CD4-positive, CD25-positive, alpha-beta regulatory T cell (primary cell): ENCODE measurements at places on chromosomes 2 and 18.

DNA sequence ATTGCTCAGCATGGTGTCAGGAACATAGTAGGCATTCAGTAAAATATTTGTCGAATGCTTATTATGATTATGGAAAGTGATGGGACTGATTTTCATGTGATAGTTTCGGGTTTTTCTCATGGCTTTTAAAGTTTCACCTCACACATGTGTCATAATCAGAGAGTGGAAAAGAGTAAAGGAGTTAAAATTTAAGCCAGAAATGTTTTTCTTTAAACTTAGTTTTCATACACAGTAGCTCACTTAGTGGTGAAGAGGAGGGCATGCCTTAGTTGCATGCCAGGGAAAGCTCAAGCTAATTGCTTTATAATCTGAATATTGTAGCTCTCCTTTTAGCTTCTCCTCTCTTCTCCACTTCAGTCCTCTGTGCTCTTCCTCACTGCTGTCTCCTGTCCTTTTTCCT is 38.0 kb downstream of the EHBP1 start:
- DNase-seq, result no peak

DNA sequence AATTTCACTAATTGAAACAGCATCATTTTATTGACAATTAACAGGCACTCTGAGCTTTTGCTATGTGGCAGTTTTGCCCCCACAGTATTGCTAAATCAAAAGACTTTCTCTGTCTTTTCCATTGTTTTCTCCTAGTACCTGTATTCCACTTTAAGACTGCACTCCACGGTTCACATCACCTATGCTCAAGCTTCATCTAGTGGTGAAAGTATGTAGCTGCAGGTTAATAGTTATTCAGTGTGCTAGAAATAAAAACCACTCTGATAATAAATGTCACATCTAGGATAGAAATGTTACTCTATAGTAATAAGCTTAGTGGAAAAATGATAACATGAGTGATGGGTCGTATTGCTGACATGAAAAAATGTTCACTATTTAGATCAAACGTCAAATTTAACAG is 24.6 kb downstream of the ARL6IP6 start:
- no peak for DNase-seq

DNA sequence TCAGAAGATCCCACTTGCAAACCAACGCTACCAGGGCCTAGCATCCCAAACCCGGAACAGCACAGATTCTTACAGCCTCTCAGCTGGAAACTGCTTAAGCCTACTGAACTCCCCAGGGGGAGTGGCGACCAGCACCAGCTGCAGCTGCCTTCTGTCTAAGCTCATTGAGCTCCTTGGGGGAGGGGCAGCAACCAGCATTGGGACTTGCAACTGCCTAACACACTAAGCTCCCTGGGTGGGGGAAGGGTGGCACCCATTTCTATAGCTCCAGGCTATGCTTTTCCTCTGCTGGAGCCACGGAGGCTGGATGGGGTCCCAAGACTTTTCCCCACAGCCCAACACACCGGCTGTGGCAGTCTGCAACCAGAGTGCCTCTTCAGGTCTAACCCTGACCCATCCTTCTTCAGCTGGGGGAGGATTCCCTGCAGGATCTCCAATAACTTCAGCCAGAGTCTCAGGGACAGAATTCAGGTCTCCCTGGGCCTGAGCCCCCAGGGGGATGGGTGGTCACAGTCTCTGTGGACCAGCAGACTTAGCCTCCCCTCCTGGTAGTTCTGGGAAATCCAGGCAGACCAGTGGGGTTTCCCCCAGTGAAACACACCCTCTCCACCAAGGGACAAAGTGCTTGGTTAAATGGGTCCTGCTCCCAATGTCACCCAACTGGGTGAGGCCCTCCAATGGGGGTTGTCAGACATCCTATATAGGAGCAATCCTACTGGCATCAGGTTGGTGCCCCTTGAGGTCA is 45.9 kb upstream of the ITGA4 start:
- no peak for DNase-seq

GRCh38 chr2:152049541-152049940 is 49.3 kb downstream of the CACNB4 start:
- no peak for DNase-seq

- DNase-seq, result no peak
Observed at GRCh38 chr2:205688417-205689200, 6.3 kb downstream of the NRP2 start.

- DNase-seq, result no peak
Observed at GRCh38 chr2:63345285-63345633, 243.0 kb downstream of the WDPCP start.

DNA sequence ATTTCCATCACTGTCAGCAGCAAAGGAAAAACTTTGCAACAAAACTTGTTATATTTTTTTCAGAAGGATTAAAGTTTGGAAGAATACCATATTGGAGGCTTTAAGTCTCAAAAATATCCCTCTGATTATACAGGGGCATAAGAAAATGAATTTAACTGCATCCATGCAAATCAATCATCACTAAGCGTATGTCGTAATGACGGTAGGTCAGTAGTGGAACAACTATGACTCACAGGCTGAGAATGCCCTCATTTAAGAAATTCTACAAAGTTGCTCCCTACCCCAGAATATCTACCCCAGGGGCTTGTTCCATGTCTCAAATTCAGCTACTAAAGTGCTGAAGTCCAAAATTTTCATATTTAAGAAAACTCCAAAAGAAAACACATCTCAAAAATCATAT is 12.5 kb upstream of the NAB1 start:
- no peak for DNase-seq

- no peak for DNase-seq
Observed at GRCh38 chr2:112877423-112877822, 33.5 kb upstream of the IL37 start.

- no peak for DNase-seq
Observed at GRCh38 chr18:53735526-53735925, 488.9 kb downstream of the MBD2 start.

DNA sequence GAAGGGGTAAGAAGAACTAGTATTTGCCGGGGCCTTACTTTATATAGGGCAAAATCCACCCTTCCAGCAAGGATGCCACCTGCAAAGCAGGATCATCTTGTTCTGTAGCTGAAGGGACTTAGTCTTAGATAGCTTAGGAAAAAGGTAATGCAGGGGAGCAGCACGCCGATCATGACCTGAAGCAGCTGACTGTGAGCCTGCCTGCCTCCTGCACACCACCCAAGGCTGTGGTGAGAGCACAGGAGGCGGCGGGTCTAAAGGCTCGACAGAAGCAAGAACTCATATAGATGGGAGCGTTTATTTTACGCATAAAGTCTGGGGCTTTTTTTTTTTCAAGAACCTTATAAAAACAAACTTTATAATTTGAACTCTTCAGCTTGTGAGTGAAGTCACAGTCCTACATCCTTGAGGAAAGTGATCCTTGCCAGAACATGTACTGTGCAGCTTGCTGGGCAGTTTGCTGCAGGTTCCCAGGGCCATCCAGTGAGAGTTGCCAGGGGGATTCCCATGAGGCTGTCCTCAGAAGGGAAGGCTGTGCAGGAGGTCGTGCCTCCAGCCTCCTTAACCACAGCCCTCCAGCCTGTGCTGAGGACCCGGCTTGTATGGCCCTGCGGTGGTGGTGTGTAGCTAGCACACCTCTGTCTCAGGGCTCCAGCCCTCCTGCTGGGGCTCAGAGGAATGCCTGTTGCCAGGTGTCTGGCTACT is 92.1 kb downstream of the RNF144A start:
- no peak for DNase-seq

DNA sequence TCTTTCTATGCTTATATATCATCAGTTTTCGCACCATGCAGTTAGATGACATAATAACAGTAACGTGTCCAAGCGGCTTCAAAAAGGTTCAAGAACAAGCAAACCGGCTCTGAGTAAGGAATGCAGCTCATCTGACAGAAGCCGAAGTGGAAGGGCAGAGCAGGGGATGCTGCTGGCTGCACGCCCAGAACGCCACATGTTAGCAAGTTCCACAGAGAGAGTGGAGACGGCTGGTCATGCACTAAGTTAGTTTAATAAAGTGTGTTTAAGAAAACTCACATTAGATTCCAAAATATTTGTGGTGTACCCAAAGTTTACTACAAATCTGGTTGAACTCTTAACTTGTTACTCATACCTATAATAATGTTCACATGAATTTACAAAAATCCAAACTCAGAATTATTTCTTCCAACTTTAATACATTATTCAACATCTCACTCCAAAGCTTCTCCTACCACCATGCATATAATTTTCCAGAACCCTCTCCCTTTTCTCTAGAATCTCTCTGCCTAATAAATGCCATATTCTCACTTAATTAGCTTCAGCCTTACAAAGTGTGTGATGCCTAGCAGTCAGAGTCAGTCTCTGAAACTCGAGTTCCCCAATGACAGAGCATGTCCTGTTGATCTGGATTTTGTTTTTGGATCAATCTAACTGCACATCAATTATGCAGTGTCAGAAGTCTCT is 170.0 kb downstream of the DNAH7 start:
- no peak for DNase-seq

- DNase-seq, result no peak
Observed at GRCh38 chr2:218024336-218024735, 21.5 kb upstream of the TNS1 start.

DNA sequence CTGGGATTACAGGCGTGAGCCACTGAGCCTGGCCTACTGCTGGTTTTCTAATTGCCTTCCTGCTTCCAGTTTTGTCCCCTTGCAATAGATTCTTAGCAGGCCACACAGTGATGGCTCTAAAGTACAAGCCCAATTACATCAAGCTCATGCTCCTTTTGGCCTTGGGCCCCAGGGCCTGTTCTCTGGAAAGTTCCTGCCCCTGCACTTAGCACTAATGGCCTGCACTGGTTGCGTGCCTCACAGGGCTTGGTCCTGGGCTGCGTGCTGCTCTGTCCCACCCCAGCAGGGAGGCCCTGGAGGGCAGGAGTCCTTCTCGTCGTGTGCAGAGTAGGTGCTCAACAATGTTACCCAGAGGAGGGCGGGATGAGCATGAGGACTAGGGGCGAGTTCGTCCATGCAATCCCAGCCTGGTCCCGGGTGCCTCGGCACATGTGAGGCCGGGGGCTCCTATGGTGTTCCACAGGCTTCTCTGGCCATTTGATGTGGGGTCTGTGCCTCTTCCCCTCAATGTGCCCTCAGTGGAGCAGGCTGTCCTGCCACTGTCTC is 51.7 kb downstream of the PDCL3 start:
- DNase-seq, result no peak

DNA sequence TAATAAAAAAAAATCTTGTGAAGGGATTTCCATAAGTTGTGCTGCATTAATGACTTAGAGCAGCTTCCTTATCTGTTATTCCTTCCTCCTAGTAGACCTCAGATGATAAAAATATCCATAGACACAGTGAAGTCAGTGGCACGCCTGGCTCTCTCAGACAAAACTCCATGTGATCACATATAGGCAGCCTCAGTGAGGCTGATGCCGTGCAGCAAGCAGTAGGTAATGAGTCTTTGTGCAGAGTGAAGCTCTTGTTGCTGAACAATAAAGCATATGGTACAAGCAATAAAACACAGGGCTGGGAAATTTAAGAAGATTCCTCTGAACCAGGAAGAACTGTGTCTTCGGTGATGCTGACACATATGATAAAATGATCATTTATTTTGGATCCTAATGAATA is 102.7 kb downstream of the CSRNP3 start:
- no peak for DNase-seq

DNA sequence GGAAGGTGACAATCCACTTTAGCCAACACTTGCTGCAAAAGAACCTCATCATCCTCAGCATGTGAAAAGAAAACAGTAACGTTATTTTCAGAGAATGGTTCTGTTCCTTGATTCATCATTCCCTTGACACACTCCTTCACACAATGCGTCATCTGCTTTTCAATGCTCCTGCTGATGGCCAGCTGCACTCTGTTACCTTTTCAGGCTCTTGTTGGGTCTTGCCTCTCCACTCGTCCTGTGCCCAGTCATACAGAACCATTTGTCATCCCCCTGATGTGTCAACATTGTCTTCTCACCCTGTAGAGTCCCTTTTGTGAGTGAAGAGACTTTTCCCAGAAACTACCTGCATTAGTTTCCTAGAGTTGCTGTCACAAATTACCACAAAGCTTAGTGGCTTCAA is 12.2 kb upstream of the DTNA start:
- DNase-seq, result no peak

DNA sequence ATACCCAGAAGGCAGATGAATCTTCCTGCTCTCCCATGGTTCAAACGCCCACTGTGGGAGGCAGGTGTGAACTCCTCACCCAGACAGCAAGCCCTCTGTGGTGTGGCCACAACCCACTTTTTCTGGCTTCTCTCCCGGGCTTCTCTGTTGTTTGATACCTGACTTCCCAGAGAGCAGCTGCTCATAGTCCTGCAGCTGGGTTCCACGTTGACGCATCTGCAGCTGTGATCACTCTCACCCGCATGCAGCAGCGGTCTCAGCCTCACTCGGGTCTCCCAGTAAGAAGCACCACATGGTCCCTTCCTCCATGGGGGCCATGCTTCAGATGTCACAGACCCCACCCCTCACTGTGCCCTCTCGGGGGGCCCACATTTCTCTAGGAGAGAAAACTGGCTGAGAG is 3.5 kb downstream of the ASPRV1 start:
- DNase-seq, result no peak

DNA sequence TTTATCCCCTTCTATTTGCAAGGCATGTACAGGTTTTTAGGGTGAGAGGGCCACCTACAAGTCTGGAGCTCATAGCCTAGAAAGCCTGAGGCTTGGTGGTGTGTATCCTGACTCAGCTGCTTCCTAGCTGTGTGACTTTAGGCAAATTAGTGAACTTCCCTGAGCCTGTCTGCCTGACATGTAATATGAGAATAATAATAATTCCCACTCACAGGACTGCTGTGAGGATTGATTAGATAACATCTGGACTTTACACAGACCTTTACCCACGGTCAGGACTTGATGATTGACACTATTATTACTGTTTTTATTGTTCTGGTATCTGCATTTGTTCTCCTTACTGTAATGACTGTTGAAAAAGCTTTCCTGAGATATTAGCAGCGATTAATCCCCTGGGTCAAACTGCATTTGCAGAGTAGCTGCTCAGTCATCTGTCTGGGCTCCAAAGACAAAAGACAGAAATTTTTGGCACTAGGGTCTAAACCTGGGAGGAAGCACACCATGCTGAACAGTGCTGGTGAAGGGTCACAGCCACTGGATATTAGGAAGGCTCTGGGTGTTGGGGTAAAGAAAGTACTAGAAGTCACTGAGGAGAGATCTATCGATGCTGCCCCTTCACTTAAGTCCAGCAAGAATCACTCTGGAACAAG is 276.5 kb upstream of the FN1 start:
- no peak for DNase-seq

DNA sequence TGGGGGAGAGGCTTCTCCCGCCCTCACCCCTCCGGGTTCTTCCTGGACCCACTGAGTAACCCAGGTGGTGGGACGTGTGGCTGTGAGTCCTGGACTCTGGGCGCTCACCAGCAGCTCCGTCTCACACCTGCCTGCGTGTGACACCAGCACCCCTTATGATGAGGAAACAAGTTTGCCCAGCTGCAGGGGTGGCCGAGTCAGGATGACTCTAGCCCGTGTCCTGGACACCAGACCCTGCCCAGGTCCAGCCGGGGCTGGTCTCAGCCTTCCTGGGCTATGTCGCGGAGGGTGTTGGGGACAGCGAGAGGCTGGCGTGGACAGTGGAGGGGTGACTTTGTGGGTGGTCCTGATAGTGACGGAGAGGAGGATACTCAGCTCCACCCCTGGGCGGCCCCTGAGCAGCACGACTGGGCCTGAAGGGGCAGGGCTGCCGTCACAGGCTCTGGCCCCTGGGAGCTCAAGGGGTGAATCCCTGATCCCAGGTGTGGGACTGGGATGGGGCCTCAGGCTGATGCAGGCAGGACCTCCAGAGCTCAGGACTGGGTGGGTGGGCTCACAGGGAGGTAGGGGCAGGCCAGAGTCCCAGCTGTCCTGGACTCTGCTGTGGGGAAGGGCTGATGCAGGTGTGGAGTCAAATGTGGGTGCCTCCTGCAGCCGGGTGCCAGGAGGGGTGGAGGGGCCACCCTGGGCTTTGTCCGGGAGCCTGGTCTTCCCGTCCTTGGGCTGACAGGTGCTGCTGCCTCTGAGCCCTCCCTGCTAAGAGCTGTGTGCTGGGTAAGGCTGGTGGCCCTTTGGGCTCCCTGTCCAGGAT is 3.7 kb downstream of the GPR35 start:
- DNase-seq, result no peak
